Lower lobe of right lung (tissue), 2 donors: ENCODE measurements at places on chromosomes 4 and X. TPM values are rescaled to one million over a fixed set of nuclear protein-coding genes. Genes with fewer than 3 reads are reported as not detected.

GRCh38 chrX:111039606-111040005 is 56.4 kb upstream of the PAK3 start:
- DNase-seq, result no peak

GRCh38 chrX:22118161-22118830 is 86.2 kb downstream of the PHEX start:
- no peak for DNase-seq

DNA sequence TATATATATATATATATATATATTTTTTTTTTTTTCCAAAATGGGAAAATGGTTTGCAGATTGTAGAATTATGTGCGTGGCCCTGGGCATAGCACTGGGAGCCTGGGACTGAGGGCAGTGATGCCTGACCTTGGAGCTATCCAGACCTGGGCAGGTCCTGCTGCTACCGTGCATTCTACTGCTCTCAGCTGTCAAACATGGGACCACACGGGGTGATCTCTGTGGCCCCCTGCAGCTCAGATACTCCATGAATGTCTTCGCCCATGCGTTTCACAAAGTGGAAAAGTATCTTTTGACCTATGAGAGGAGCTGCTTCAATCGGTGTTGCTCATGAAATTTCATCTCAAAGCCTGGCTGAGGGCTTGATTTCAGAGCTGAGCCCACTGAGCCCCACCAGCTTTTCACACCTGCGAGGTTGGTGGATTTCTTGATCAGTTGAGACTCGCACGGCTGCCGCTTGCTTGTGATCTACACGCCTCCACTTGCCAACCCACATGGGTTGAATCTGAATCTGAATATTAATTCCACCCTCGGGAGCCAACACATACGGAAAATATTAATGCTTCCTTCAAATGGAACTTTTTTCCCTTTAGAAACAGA is 35.7 kb downstream of the ING2 start:
- no peak for DNase-seq

DNA sequence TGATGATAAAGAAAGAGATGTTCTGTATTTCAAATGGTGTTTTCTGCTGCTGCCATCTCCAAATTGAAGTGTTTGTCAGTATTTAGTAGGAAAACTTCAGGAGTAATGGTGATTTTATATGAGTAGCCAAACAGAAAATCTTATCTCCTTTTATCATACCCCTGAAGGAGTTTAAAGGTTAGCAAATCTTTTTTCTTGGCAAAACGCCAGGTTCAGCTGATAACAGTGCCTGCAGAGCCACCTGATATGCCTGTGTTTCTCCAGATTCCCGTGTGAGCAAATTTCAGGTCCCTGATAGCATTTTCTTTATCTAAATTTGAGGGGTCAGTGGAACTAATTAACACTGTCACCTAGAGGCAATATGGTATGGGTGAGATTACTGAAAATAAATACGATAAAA is 65.8 kb upstream of the ETNPPL start:
- DNase-seq, result no peak

PAGE4 gene
- total RNA-seq, result not detected
